ENCODE measurements at places on chromosomes 1 and 21.

GRCh38 chr1:209547626-209548025 lies 35.9 kb upstream of the CAMK1G start:
- no peak for DNase-seq

GRCh38 chr21:27534206-27534605 lies 567.3 kb upstream of the ADAMTS5 start:
- DNase-seq = no peak

DNA sequence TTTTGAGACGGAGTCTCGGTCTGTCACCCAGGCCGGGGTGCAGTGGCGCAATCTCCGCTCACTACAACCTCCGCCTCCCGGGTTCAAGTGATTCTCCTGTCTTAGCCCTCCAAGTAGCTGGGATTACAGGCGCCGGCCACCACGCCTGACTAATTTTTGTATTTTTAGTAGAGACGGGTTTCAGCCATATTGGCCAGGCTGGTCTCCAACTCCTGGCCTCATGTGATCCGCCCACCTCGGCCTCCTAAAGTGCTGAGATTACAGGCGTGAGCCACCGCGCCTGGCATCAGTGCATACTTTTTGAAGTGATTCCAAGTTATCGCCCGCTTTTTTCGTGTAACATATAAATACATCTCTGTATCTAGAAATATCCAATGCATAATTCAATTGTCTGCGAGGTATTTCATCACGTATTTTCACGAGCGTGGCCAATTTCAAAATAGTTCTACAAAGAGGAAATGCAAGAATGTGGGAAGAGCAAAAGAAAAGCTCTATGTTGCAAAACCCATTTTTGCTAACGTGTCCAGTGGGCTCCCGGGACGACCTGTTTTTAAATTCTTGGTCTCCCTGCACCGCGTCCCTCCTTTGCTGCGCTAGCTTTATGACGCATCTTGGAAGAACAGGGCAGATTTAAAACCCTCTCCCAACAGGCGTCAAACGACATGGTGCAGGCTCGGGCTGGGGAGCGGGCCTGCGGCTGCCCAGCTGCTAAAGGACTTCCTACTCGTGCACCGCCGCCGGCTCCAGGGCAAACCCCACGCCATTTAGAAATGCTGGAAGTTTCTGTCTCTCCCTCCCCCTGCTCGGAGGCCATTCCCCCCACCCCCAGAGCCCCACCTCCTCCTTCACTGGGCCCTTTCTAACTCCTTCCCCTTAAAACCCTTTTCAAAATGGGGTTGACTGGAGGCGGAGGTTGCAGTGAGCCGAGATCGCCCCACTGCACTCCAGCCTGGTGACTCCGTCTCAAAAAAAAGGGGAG lies 923 bp upstream of the IFNGR2 start:
- DNase-seq = no peak

- no peak for DNase-seq
Observed at GRCh38 chr21:15242906-15243305, 178.1 kb upstream of the NRIP1 start.

GRCh38 chr1:19433719-19433998 lies 51.7 kb downstream of the CAPZB start:
- DNase-seq = no peak

GRCh38 chr1:78009276-78009675 lies 4.5 kb downstream of the DNAJB4 start:
- DNase-seq = no peak

DNA sequence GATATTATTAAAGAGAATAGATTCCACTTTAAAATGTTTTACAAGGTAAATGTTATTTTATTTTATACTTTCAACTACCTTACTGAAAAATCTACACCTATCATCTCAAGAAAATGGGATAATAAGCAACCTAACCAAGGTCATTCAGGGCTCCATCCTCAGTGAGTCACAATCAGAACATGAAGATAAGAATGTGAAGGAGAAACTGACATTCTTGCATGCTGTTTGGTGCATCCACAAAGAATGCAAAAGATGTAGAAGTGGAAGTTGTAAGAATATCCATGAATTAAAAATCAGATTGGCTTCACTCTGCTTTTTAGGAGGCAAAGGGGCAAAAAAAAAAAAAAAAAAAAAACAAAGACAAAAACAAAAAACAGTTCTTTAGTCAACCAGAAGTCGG lies 6.5 kb downstream of the WARS2 start:
- DNase-seq = no peak

- no peak for DNase-seq
Observed at GRCh38 chr1:183040547-183040971, 17.3 kb downstream of the LAMC1 start.

- DNase-seq = no peak
Observed at GRCh38 chr1:205706601-205707502, 26.5 kb upstream of the SLC45A3 start.

- no peak for DNase-seq
Observed at GRCh38 chr1:89606227-89606980, 26.5 kb upstream of the LRRC8C start.

GRCh38 chr1:11693024-11693590 lies 1.6 kb downstream of the DRAXIN start:
- no peak for DNase-seq

- no peak for DNase-seq
Observed at GRCh38 chr1:179813626-179814545, 63.7 kb downstream of the TOR1AIP2 start.

DNA sequence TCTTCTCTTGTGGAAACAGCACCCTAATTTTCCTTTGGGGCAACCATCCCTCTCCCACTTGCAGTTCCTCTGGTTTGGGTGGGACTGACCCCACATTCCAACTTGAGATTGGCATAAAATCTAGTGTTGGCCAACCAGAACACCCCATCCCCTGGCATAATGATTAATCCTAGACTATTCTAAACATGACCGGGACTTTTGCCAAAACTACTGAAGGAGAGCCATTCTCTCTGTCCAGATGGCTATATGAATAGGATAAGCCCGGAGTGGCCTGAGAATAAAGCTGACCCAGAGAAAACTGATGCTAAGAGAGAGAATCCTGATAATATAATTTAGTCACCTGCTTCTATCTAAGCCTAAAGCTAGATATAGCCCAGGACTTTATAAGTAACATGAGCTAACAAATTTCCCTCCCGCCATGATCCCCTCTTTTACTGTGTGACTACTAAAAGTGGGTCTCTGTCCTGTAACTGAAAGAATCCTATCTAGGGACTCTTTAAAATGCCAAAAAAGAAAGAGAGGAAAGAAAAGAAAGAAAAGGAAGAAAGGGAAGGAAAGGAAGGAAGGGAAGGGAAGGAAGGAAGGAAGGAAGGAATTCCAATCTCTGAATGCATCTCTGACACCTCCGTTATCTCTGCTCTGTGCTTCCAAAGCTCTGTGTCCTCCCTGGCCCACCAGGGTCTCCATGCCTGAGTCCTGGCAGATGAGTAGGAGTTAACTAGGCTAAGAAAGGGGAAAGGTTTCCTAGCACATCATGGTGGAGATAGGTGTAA lies 28.0 kb upstream of the NRDC start:
- no peak for DNase-seq

DNA sequence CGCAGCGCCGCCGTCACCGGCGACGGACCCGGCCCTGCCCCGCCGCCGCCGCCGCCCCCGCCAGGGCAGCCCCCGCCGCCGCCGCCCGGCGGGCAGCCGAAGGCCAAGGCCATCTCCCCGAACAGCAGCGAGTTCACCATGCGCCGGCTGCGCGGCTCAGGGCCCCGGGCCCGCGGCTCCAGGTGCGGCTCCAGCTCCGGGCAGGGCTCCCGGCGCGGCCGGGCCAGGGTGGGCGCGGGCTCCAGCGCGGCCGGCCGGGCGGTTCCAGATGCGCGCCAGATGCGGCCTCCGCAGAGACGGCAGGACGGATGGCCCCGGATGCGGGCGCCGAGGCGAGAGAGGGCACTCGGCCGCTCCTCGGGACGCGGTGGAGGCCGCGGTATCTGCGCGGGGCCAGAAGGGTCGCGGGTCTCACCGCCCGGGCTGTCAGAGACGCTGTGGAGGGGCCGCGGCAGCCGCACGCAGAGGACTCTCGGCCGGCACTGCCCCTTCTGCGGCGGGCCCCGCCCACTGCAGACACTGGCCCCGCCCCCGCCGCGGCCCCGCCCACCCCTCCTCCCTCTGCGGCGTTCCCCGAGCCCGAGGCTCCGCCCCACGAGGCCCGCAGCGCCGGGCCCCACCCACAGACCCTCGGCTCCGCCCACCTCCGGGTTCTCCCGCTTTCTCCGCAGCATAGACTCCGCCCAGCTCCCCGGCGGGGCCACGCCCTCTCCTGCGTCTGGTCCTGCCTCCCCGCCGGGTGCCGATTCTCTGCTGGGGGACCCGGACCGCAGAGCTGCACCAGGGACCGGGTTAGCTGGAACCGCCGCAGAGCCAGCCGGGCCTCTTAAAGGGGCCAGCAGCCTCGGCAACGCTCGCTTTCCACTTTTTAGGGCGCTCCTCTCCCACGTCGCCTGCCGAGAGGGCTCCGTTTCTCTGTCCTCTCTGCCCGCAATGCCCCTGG lies at the start of gene IFFO2:
IFFO2 (minus strand) TSS at position 484 of the 943 bp plus-strand sequence; CDS start at position 140, 344 bp downstream.
- peak; percentile 44 for DNase-seq

- no peak for DNase-seq
Observed at GRCh38 chr1:17156108-17156507, 36.9 kb upstream of the PADI2 start.

GRCh38 chr1:116716391-116716790 lies 37.8 kb upstream of the CD2 start:
- no peak for DNase-seq

DNA sequence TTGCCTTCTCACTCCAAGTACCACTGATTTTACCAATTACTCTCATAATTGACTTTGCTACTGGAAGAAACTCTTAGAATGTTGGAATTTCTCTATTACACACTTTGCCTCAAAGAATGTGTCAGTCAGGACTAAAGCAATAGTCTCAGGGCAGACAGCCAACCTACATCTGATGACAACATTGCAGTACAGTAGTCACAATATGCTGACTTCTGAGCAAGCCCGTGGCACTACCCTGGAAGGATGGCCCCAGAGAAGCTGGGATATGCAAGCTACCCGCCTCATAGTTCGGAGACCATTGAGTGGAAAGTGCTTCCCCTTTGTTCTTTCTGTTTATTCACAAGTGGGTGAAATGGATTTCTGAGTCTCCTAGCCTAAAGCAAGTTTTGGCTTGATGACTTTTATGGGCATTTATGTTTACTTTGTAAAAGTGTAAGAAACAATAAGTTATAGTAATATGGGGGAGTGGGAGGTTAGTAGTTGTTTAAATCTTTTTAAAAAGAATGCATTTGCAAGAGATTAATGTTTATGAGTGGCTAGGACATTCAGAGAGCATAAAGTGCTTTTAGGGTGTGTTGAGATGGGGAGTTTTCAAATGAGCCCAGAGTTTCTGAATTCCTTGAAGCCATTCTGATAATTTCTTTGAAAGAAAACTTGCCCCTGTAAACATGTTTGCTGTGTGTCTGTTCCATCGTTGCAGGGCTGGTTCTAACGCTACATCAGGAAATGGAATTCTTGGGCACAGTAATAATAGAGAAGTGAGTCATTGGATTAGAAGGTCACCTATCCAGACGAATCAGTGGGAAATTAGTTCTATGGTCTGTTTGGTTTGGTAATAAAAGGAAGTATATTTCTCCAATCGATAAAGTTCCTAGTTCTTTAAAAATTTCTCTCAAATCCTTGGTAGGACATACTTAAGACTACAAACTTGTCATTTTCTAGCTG lies 63.8 kb downstream of the LMO4 start:
- no peak for DNase-seq

DNA sequence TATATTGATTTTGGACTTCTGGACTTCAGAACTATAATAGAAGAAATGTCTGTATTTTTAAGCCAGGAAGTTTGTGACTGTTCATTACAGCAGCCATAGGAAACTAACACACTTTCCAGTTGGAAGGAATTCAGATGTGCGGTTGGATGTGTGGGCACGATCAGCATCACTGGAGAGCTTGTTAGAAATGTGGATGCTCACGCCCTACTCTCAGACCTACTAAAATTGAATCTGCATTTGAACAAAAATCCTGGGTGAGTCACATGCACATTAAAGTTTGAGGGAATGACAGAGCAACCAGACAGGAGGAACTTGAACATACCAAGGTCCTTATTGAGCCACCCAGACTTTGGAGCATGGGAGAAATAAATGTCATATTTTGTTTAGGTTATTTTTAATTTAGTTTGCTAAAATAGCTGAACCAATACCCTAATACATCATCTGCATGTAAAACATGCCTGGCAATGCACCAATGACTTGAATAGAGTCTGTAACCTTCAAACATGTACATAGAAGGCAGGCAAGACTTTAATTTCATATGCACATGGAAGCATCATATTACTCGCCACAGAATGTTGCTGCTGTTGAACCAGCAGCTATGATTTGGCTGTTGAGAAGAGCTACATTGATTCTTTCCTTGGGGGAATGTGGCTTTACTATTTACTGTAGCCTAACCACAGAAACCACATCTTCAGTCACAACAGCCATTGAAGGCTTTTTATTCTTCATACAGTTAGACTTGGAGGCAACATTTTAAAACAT lies 346.2 kb downstream of the BARHL2 start:
- no peak for DNase-seq

DNA sequence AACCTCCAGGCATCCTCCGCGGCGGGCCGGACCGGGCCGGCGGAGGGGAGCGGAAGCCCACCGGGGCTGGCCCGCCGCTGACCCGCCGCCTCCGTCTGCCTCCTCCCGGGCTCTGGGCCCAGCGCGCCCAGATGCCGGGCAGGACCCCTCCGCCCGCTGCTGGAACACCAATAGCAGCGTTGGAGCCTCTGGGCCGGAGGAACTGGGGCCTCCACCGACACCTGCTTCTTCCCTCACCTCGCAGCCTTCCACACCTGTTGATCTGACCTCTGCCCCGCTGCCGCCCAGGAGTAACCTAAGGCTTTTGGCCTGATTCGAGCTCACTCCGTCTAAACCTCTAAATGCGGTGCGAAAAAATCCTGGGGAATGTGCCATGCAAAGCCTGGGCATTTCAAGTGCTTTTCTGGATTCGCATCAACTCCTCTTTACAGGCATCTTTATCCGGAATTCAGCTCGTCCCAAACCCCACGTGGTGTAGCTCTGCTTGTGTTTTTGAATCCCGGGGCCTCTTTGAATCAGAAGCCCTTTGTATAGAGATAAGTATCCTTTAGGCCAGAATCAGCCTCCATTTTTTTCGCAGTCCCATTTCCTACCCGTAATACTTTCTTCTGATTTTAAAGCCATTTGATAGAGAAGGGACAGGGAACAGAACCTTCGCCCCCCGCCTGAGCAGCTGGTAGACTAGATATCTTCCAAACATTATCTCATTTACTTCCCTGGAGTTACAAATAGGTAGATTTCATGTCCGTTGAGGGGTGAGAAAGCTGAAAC lies 680 bp upstream of the CNN3 start:
- DNase-seq = no peak

DNA sequence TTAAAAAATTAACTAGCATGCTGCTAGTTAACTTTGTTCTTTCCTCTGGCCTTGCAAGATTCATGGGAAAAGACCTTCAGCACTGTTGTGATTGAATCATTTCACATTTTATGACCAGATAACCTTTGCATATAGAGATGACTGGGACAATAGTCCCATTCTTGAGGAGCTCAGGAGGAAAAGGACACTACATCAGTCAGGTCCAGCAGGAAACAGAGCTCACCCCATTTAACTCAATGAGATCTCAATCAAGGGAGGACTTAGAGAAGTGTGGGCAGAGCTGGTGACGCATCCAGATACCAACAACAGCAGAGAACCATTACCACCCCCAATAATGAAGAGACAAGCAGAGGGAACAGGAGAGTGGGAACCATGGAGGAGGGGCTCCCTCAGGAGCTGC lies 109.4 kb upstream of the GUCA2B start:
- DNase-seq = no peak

GRCh38 chr1:11483581-11484320 lies 4.8 kb downstream of the DISP3 start:
- DNase-seq = no peak

GRCh38 chr1:41611932-41612450 lies 127.5 kb upstream of the EDN2 start:
- no peak for DNase-seq

All from NCI-H1436 treated with DMSO at 0.1 percent for 48 hours (cell line).